ENCODE measurements at places on chromosomes 1 and 21.
A peak's percentile ranks its signal among the peaks of the same experiment; 100 is the strongest.

GRCh38 chr1:71630073-71630472 is 549.2 kb upstream of the ZRANB2 start:
- no peak for DNase-seq

GRCh38 chr1:114482585-114482984 is 28.4 kb downstream of the TRIM33 start:
- no peak for DNase-seq

DNA sequence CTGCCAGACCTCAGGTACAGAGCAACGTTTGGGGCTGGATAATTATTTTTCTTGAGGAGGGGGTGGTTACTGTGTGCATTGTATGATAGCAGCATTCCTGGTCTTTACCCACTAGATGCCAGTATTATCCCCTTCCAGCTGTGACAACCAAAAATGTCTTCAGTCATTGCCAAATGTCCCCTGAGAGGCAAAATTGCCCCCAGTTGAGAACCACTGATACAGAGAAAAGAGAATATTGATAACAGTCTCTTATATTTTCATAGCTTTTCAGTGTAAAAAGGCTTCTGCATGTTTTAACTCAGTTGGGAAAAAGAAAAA is 51.8 kb upstream of the SYT14 start:
- peak; percentile 10 for DNase-seq

DNA sequence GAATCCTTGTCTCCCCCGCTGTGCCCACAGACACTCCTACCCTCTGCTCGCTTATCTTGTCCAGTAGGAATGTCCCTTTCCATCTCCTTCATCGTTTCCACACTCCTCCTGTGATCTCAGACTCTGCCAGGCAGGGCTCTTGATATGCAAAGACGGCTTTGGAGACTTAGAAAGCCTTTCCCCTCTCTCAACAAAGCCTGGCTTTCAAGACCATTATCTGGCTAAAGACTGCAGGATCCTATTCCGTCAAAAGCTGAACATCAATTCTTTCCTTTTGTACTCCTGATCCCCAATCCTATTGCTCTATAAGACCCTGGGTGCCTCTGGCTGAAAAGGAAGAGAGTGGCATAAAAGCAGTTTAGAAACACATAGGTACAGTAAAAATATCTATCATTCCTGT is 63.9 kb downstream of the SDC3 start:
- no peak for DNase-seq

- no peak for DNase-seq
These were observed 45.9 kb downstream of the TRIM11 start for GRCh38 chr1:228360533-228361313.

GRCh38 chr1:64129701-64130100 is 73.7 kb upstream of the UBE2U start:
- no peak for DNase-seq

GRCh38 chr1:221723848-221724236 is 18.0 kb downstream of the DUSP10 start:
- no peak for DNase-seq

GRCh38 chr1:26145041-26145959 is 13.6 kb upstream of the FAM110D start:
- peak; percentile 87 for DNase-seq

DNA sequence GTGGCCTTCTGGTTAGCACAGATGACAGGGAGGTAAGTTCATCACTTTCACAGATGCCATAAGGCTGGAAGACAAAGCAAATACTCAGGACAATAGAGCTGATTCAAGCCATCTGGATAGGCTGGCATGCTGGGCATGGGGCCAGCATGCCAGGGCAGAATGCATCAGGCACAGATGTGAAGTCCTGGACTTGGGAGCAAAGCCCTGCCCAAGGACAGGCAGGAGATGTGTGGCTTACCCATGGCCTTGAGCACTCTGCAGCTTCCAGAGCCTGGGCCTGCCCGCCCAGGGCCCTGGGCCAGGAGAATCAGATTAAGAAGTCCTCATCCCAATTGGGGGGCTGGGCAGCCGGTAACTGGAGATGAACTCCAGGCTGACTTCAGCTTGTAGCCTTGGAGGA is 135.7 kb upstream of the ZC3H12A start:
- peak; percentile 93 for DNase-seq

DNA sequence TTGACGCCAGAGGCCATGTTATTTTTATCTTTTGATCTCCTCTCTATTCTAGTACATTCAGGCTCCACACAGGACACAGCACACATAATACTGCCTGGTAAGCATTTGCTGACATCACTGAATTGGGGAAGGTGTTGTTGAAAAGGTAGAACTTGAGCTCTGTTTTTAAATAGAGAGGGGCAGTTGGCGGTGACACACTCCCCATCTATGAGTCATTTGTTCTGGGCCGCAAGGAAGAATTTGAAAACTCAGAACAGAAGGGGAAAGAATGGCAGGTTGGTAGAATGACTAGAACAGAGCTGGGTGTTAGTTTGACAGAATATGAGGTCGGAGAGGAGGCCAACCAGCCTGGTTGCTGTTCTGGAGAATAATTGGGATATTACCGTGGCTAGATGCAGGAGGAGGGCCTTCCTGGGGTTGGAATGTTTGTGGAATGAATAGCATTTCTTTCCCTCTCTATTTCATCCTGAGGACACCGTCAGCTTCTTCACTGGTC is 52.1 kb upstream of the ERRFI1 start:
- DNase-seq: no peak

DNA sequence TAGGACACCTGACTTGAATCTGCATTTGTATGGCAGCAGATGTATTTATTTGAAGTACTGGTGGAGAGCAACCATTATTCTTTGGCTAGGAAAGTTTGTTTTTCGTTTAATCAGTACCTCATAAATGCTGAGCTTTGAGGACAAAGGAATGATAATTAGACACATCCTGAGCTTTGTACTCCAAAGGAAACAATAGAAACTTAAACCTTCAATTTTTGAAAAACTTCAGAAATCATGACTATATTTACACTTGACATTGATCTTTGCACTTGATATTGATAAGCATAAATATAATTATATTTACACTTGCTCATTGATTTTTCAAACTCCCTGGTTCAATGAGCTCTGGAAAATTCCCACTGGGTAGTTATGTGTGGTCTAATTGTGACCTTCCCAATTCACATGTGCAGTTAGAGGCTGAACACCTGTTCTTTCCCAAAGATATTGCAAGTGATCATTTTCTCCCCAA is 10.7 kb downstream of the PATJ start:
- DNase-seq: no peak

- DNase-seq: no peak
These were observed 33.8 kb downstream of the STIL start for GRCh38 chr1:47280142-47280541.

DNA sequence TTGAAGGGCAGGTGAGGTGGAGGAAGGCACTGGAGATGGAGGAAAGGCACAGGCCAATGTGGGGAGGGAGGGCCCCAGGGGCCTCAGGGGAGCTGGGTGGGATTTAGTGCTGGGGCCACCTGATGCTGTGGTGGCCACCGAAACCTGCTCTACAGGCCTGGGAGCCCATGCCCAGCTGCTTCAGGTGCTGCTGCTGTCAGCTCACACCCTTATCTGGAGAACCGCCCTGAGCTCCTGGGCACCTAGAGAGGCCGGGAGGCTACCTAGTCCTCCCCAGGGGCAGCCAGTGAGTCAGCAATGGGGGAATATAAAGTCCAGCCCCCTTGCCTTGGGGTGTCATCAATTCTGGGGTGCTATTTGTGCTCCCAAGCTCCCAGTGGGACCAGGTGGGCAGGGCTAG is 12.2 kb downstream of the FAM131C start:
- peak; percentile 74 for DNase-seq

DNA sequence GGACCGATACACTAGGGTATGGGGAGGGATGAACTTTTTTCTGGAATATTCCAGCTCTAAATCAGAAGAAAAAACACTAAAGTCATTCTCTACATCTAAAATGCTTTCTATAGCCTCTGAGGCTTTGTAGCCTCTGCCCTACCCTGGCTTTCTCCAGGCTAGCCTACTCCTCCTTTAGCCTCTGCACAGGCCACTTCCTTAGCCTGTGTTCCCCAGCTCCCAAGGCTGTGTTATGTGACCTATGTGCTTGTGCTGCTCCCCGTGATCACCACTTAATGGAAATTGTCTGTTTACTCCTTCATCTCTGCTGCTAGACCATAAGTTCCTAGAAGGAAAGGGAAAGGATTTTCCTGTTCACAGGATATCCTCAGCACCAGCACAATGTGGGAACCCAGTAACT is 92.8 kb downstream of the SEC16B start:
- DNase-seq: no peak

DNA sequence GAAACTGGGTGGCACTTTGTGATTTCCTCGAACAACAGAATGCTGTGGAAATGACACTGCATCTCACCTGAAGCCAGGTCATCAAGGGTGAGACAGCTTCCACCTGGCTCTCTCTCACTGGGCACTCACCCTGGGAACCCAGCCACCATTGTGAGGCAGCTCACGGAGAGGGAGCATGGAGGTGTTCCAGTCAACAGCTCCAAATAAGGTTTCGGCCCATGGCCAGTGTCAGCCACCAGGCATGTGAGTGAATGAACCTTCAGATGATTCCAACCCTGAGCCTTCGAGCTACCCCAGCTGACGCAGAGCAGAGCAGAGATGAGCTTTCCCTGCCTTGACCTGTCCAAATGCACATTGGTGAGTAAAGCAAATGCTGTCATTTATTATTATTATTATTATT is 58.1 kb downstream of the SYDE2 start:
- no peak for DNase-seq

- DNase-seq: no peak
These were observed 9.2 kb downstream of the ADPRS start for GRCh38 chr1:36097693-36098585.

- peak; percentile 93 for DNase-seq
These were observed 26.2 kb upstream of the SCMH1 start for GRCh38 chr1:41268154-41268770.

DNA sequence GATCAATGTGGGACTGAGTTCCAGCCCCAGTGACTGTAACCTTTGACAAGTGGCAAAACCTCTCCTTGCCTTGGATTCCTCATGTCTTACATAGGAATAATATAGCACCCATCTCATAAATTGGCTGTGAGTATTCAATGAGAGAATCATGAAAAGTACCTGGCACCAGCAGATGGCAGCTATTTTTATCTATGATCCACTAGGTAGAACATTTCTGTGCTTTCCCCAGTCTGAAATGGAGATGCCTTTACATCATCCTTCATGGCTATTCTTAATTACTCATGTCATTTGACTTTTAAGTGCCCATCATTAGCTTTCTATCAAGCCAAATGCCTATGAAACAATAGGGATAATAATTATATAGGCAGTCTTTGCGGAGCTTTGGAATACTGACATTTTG is 130.1 kb downstream of the TGFB2 start:
- no peak for DNase-seq

DNA sequence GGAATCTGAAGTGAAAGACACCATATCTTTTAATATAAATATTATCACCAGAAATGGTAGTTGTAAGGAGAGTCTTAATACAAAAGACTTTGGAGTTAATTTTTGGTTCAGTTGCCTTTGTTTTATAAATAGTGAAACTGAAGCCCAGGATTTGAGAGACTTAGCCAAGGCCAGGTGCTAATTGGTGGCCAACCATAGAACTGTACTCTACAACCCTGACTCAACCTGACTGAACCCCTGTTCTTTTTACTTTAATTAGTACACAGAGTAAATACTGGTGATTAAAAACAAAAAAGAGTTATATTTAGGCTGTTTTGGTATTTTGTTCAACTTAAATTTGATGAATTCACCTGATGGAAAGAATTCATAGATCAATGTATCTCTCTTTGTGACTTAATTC is 76.3 kb downstream of the SNX7 start:
- DNase-seq: no peak

- DNase-seq: peak; percentile 62
These were observed 38.4 kb downstream of the TAS1R2 start for GRCh38 chr1:18820791-18821641.

- no peak for DNase-seq
These were observed 12.2 kb downstream of the UTP25 start for GRCh38 chr1:209839875-209840546.

GRCh38 chr1:6358757-6359201 is 34.8 kb downstream of the ACOT7 start:
- no peak for DNase-seq

GRCh38 chr1:52632732-52633290 is at the start of gene SHISAL2A:
TSS of gene SHISAL2A (plus strand) at chr1:52633168. CDS start at chr1:52633494, 326 bp downstream.
- no peak for DNase-seq

- no peak for DNase-seq
These were observed 222.9 kb downstream of the FAM72C start for GRCh38 chr1:143748906-143749305.

DNA sequence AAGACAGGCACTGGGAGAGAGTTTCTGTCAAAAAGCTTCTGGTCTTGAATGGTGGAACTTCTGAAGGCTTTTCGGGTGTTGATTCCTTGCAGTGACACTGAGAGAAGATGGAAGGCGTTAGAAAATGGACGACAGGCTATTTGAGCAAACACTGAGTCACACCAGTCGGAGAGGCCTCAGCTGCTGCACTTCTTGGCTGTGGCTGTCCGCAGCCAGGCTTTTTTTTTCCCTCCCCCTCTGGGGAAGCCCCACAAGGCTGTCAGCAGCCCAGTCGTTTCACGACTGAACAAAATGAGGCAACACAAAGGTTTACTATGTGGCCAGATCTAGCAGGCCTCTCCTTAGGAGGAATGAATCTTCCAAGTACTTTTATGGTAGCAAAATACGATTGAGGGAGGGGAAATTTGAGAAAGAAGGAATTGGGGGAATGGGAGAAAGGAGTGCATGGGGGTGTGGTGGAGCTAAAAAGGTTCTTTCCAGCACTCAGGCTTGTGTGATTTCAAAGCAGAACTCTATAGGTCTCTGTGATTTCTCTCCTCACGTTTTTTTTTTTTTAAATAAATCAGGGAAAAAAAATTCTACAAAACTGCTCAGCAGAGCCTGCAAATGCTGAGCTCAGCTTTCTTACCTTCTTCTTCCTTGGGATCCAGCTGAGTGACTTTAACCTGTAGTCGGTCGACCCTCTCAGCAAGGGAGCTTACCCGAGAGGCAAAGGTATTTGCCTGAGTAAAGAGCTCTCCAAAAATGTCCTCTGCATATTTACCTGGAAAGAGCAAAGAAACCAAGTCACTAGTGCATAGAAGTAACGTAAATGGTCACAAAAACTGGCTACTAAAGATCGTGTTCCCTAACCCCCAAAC is 26.1 kb downstream of the GPR3 start:
- no peak for DNase-seq

DNA sequence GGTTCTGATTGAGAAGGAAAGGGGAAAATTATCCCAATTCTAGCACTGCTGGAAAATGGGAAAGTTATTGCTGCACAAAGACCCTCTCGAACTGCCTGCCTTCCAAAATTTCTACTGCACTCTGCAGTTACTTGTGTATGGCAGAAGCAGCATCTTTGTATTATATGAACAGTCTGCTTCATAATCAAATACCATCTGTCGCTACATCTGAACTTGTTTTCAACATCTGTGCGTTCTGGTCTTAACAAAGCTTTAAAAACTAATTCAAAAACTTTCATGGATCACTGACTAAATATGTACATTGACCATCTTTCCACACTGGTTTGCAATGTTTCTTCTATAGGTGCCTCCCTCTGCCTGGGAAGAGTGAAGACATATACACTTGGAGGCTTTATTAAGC is 79.2 kb downstream of the PROX1 start:
- peak; percentile 94 for DNase-seq

GRCh38 chr1:12202190-12202497 is 27.7 kb upstream of the VPS13D start:
- DNase-seq: no peak

GRCh38 chr1:84407524-84407923 is 9.2 kb downstream of the DNASE2B start:
- DNase-seq: no peak
